Sciatic nerve (tissue), 2 donors: ENCODE measurements at places on chromosomes 3 and 15.

- DNase-seq: no peak
These were observed 18.0 kb downstream of the SCG5 start for GRCh38 chr15:32659340-32660155.

DNA sequence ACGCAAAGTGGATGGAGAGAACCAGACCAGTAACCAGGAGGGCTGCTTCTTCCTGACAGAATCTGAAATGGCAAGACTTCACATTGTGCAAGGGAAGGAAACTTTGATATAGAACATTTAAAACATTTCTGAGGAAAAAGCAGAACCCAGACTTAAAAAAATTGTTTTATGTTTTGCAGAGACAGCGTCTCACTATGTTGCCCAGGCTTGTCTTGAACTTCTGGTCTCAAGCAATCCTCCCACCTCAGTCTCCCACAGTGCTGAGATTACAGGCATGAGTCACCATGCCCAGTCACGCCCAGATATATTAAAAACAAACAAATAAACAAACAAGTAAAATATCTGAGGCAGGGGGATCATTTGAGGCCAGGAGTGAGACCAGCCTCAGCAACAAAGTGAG, 46.2 kb downstream of the CRTAP start:
- DNase-seq: no peak

DNA sequence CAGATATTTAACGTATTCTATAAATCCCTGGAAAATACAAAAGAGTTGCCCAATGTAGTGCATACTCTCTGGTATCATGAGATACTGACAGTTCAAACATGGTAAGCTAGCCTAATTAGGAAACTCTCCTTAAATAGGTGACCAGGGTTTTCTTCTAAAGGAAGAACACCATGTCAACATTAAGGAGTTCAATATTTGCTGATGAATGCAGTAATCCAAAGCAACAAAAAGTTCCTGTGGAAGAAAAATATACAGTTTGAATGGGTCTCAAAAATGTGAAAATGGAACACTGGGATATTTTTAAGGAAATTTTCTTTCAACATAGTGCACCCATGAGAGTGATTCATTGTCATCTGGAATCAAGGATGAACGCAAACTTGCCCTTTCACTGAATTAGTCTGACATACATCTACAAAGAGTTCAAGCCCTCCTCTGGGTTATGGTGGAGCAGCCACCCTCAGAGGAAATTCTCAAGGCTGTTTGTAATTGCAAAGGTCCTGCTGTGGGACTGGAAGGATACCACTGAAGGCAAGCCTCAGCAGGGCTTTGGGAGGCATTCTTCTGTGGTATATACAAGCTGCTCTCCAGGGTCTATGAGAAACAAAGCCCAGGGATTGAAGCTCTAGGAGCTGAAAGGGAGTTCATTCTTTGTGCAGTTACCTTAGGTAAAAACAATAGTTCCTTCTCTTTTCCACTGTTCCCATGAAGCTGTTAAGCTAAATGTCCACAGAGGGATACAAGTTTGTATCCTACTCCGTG, 700.3 kb downstream of the TUSC7 start:
- no peak for DNase-seq

GRCh38 chr15:94125156-94125555, 106.2 kb upstream of the MCTP2 start:
- no peak for DNase-seq

DNA sequence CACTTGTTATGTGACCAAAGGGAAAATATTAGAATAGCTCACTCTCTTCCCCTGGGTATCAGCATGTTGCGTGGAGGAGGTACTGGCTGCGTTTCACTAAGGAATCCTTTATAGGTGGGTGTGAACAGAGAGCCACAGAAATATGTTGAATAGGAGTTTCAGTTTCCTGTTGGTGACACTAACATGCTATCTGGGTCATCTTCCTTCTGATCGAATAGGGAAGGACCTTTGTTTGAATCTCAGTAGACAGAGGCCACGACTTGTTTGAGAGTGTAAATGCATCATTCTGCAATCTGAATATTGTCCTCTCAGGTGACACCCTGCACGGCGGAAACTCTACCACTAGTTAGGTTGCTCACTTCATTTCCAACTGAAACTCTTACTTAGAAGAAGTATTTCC, 157.9 kb upstream of the SLC2A2 start:
- DNase-seq: no peak

- no peak for DNase-seq
These were observed 1011.7 kb downstream of the SQOR start for GRCh38 chr15:46646490-46646889.

DNA sequence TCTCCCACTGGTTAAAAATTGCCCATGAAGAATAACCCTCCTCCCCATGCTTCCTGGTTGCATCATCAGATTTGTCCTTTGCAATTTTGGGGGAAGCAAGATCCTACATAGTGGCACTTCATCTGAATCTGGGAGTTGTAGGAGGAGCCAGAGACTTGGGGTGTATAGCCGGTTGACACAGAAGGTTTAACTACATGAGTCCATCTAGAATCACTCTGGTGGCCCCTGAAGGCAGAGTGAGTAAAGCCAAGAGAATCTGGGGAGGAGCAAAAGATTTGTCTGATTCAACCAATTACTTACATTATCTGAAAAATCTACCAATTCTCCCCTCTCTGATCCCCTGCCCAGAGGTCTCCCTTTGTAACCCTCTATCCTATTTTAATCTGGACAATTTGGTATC, 50.1 kb downstream of the SYN2 start:
- no peak for DNase-seq

DNA sequence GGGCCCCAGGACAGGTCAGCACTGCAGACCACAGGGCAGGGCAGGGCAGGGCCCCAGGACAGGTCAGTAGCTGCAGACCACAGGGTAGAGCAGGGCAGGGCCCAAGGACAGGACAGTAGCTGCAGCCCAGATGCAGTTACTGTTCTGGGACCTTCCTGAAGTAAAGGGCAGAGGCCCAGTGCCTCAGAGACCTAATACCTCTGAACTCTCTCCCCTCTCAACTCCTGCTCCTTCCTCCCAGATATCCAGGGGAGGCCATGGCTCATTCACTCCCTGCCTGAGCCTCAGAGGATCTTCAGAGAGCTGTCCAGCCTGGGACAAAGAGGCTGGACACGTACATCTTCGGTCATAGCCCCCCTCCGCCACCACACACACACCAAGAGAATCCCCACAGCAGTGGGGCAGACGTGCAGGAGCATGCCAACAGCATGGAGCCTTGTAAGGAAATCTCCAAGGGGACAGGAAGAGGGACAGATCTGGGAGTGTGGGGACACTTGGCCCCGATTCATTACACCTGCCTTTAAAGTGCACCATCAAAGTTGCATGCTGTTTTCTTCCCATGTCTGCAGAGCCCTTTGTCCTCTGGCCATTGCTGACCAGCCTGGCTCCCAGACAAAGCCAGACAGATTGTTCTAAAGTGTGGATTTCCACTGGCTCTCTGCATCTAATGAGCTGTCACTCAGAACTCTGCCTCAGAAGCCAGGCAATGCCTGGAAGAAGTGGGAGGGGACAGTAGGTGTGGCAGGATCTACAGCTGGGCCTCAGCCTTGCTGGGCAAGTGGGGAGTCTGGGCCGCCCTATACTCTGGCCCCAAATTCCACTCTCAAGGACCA, 24.2 kb upstream of the BUB1B start:
- DNase-seq: peak; percentile 5

DNA sequence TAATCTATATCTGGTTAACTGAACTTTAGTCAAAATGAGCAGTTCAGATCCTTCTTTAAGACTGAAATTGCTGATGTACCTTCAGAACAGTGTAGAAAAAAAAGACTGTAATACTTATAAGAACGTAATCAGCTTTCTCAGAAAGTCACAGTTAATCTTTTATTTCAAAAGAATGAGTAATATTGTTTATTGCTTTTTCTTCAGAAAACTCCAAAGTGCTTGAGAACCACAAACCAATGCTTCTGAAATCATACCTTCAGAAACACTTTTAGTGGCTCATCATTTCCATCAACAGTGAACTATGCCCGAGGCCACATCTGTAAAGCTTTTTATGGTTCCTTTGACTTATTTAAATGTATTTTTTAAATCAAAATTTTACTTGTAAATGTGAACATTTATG, 33.3 kb upstream of the CLASP2 start:
- no peak for DNase-seq

GRCh38 chr3:112233083-112233482, 60.9 kb downstream of the SLC9C1 start:
- DNase-seq: no peak

DNA sequence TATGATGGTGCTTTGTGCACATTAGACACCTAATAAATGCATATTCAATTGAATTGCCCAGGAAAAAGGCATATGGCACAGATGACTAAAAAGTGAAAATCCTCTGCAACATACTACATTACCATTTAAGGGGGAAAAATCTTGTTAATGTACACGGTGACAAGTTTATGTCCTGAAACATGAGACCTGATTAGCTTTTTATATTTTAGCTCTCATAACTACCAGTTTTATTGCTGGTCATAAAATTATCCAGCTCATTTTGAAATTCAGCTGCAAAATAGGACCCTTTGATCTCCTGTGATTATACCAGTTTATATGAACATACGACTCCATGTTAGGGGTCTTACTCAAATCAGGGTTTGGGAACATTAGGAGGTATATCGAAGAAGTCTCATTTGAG, 684.6 kb upstream of the CCDC54 start:
- DNase-seq: no peak

DNA sequence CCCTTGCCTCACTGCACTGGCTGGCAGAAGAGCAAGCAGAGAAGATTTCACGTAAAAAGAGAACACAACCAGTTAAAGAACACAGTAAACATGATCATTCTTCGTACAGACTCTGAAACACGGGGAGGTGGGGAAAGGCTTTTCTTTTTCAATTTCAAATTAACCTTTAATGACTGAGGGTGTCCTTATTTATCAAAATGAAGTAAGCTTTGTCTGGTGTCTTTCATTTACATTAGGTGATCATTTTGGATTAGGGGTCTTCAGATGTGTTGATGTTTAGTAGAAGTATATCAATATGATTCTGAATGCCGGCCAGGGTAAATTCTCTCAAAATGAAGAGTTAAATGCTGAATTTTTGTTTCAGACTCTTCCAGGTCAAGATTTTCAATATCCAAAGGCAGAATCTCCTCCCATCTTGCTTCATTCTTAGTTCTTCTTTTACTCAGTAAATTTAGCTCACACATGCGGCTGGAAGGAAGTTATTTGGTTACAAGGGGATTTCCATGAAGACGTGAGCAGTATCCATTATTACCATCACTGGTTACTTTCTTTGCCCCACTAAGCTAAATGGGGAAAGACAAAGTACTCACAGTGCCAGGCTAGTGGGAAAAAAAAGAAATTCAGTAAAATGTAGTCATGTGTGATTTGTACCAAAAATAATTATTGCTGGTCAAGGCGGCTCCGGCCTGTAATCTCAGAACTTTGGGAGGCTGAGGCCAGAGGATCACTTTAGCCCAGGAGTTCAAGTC, 272.2 kb upstream of the NR2F2 start:
- DNase-seq: no peak

DNA sequence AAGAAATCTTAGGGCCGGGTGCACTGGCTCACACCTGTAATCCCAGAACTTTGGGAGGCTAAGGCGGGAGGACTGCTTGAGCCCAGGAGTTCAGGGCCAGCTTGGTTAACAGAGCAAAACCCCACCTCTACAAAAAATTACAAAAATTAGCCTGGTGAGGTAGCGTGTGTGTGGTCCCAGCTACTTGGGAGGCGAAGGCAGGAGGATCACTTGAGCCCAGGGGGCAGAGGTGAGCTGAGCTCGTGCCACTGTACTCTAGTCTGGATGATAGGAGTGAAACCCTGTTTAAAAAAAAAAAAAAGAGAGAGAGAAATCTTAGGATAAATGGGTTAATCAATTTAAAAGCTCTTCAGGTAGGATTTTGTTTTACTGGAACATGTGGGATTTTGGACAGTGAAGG, 31.2 kb upstream of the DUT start:
- DNase-seq: no peak

GRCh38 chr3:169094204-169094603, 569.3 kb downstream of the MECOM start:
- DNase-seq: no peak

GRCh38 chr15:45635191-45635638, 386 bp downstream of the SQOR start:
- peak; percentile 75 for DNase-seq

DNA sequence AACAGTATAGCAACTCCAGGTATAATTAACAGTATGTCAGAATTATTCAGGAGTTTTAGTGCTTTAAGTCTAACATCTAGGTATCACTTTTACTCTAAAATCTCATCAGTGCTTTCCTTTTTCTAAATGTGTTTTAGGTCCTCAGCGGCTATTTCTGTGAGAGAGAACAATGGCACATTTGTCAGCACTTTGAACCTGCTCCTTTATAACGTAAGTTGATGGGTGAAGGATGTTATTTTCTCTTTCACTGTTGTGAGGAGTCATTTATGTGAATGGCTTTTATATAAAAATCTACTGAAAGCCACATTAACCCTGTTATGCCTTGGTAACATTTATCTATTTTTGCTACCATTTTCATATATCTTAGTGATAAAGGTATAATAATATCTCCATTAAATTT, 22.8 kb downstream of the ZPLD1 start:
- no peak for DNase-seq

DNA sequence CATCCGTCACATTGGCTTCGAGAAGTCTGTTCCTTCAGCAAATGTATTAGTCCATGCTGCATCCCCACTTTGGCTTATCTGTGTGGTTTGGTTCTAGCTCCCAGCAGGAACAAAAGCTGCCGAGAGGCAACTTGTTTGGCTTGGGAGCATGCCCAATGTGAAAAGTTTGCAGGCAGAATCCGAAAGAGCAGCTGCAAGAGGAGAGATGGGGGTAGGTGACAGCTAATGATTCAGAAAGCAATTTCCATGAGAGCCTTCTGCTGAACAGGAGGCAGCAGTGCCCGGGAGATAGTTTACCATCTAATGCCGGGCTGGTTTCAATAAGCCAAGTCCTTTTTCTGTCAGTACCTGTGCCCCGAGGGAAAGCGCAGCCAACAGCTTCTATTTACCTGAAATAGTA, 60.2 kb downstream of the GRM7 start:
- no peak for DNase-seq

DNA sequence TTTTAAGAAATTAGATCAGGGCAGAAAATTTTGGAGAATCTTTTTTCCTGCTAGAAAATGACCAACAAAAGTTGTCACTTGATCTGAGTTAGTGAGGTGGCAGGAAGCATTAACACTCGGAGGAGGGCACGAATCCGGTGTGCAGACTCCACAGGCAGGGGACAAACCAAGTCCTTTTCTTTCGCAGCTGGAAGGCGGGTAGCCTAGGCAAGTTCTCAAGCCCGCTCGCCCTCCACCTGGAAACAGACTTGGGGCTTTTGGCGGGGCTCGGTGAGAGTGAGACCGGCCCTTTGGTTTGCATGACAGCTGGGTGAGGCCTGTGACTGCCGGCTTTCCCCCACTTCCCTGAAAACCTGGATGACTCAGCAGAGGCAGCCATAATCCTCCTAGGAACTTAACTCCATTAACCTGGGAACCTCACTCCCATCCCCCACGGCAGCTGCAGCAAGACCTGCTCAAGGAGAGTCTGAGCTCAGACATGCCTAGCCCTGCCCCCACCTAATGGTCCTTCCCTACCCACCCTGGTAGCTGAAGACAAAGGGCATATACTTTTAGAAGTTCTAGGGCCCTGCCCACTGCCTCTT, 134.8 kb downstream of the MFSD1 start:
- no peak for DNase-seq

GRCh38 chr3:152434142-152434541, 165.4 kb downstream of the MBNL1 start:
- no peak for DNase-seq
